ENCODE measurements at places on chromosomes 7 and 10. TPM values are rescaled to one million over a fixed set of nuclear protein-coding genes. Genes with fewer than 3 reads are reported as not detected.
A peak's percentile ranks its signal among the peaks of the same experiment; 100 is the strongest.

- no peak for DNase-seq
- H3K36me3 ChIP-seq, result no peaks in the 10 kb centered on the region
- no peaks in the 10 kb centered on the region for H3K27me3 ChIP-seq
- no peak overlapping the region for H3K4me3 ChIP-seq
- no peak overlapping the region for H3K27ac ChIP-seq
- H3K4me1 ChIP-seq, result no peaks in the 10 kb centered on the region
These were observed 39.4 kb downstream of the CHST15 start for GRCh38 chr10:124053971-124054370.

- no peaks in the 10 kb centered on the region for H3K27me3 ChIP-seq
- H3K4me3 ChIP-seq, result no peak overlapping the region
- H3K27ac ChIP-seq, result no peak overlapping the region
- no peaks in the 10 kb centered on the region for H3K36me3 ChIP-seq
These were observed 87.9 kb upstream of the RNF148 start for GRCh38 chr7:122790591-122790990.

GRCh38 chr7:156309016-156309620, 331.5 kb upstream of the RNF32 start:
- H3K27ac ChIP-seq, result no peak overlapping the region
- no peaks in the 10 kb centered on the region for H3K4me1 ChIP-seq
- H3K4me3 ChIP-seq, result no peak overlapping the region
- H3K27me3 ChIP-seq, result no peaks in the 10 kb centered on the region
- H3K36me3 ChIP-seq, result no peaks in the 10 kb centered on the region

- H3K4me3 ChIP-seq, result no peak overlapping the region
- no peak overlapping the region for H3K27ac ChIP-seq
- H3K27me3 ChIP-seq, result no peaks in the 10 kb centered on the region
- no peaks in the 10 kb centered on the region for H3K36me3 ChIP-seq
These were observed 24.9 kb upstream of the SEC61G start for GRCh38 chr7:54783952-54784351.

Gene C10orf105
- not detected for total RNA-seq

GRCh38 chr10:71719042-71719441, 536 bp downstream of the C10orf105 start:
- H3K4me3 ChIP-seq, result no peak overlapping the region
- peak; percentile 76 for DNase-seq
- peak overlapping the region; percentile 34 for H3K27ac ChIP-seq
- H3K36me3 ChIP-seq, result no peaks in the 10 kb centered on the region
- H3K4me1 ChIP-seq, result peaks cover 25% of the 10 kb centered on the region
- H3K27me3 ChIP-seq, result no peaks in the 10 kb centered on the region

Gene ZNF485
- 1.9 TPM for total RNA-seq

Gene H2BK1
- total RNA-seq, result not detected

DNA sequence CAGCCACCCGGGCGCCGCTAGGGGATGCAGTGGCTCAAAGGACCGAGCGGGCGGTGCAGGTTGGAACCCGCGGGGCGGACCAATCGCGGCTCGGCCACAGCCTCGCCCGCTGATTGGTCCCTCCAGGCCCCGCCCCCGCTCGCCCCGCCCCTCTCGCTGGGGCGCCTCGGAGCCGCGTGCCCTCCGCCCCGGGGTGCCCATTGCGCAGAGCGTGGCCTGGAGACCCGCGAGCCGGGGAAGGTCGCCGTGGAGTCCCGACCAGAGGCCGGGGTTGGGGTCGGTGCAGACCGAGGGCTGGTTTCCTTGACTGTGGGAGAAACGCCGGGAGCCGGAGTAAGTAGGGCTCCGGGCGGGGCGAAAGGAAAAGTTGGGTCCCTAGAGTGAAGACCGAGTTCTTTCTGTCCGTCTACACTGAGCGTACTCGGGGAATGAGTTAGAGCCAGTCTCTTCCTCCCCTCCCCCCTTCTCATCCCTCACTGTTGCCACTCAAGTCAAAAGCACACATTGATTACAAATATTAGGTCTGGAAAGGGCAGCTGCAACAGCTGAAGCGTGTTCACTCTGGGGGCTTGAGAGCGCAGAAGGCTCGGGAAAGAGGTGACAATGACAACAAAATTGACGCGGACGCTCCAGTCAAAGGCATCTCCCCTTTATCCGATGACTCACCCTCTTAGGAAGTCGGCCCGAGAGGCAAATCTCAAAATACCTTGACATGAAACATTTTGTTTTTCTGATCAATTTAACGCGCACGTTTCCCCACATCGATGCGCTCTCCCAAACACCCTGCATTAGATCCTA, 843 bp upstream of the GATA3 start:
- no peaks in the 10 kb centered on the region for H3K36me3 ChIP-seq
- peak overlapping the region; percentile 64 for H3K4me3 ChIP-seq
- H3K4me1 ChIP-seq, result peaks cover 26% of the 10 kb centered on the region
- H3K27ac ChIP-seq, result peak overlapping the region; percentile 12
- peak; percentile 85 for DNase-seq
- peaks cover 88% of the 10 kb centered on the region for H3K27me3 ChIP-seq

- no peak overlapping the region for H3K27ac ChIP-seq
- H3K27me3 ChIP-seq, result no peaks in the 10 kb centered on the region
- H3K36me3 ChIP-seq, result no peaks in the 10 kb centered on the region
These were observed 9.4 kb downstream of the DDIT4 start for GRCh38 chr10:72283131-72283530.

Gene COL28A1
- 0.83 TPM for total RNA-seq

Gene TMEM273
- 16.5 TPM for total RNA-seq

- no peak for DNase-seq
- no peaks in the 10 kb centered on the region for H3K27me3 ChIP-seq
- H3K27ac ChIP-seq, result no peak overlapping the region
These were observed 123.4 kb downstream of the MYO3A start for GRCh38 chr10:26057466-26057865.

Gene MACC1
- 0.23 TPM for total RNA-seq

- peaks cover 99% of the 10 kb centered on the region for H3K36me3 ChIP-seq
- no peak overlapping the region for H3K27ac ChIP-seq
- no peak for DNase-seq
- no peaks in the 10 kb centered on the region for H3K4me1 ChIP-seq
- no peaks in the 10 kb centered on the region for H3K27me3 ChIP-seq
These were observed 134.4 kb downstream of the ARHGAP21 start for GRCh38 chr10:24589265-24589664.

GRCh38 chr7:17934094-17934493, 6.2 kb downstream of the SNX13 start:
- no peaks in the 10 kb centered on the region for H3K36me3 ChIP-seq
- H3K27me3 ChIP-seq, result no peaks in the 10 kb centered on the region
- peaks cover 6% of the 10 kb centered on the region for H3K4me1 ChIP-seq
- no peak for DNase-seq
- H3K4me3 ChIP-seq, result no peak overlapping the region

DNA sequence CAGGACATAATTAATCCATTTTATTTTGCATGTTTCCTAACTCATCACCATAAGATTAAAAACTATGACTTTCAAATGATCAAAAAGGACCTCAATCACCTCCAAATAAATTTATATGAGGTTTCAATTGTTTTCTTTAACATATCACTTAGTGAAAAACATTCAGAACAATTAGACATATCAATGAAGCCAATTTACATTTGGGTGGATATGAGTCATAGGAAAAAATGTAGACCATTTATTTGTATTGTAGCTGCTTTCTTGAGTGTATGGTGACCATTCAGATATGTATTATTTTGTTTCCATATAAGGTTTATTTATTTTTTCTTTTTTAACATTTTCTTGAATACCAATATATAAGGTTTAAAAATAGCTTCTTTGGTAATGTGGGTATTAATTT, 13.3 kb upstream of the EXOC6 start:
- DNase-seq, result no peak
- no peak overlapping the region for H3K4me3 ChIP-seq
- no peak overlapping the region for H3K27ac ChIP-seq
- no peaks in the 10 kb centered on the region for H3K27me3 ChIP-seq
- no peaks in the 10 kb centered on the region for H3K36me3 ChIP-seq

DNA sequence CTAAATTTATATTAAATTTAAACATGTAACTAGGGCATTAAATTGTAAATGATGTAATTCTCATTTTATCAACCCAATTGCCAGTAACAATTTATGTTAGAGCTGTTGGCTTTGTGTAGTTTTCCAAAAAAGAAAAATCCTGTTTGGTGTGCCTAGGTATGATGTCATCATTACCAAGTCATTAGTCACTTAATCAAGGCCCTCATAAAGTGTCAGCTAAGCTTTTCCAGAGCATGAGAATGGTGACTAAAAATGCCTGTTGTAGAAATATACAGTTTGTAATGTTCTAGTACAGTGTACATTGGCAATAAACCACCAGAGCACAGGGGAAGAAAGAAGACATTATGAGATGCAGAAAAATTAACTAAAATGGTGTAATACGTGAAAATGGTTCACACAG, 593.8 kb upstream of the ANKRD30A start:
- H3K27me3 ChIP-seq, result no peaks in the 10 kb centered on the region
- no peaks in the 10 kb centered on the region for H3K4me1 ChIP-seq
- no peak overlapping the region for H3K27ac ChIP-seq

DNA sequence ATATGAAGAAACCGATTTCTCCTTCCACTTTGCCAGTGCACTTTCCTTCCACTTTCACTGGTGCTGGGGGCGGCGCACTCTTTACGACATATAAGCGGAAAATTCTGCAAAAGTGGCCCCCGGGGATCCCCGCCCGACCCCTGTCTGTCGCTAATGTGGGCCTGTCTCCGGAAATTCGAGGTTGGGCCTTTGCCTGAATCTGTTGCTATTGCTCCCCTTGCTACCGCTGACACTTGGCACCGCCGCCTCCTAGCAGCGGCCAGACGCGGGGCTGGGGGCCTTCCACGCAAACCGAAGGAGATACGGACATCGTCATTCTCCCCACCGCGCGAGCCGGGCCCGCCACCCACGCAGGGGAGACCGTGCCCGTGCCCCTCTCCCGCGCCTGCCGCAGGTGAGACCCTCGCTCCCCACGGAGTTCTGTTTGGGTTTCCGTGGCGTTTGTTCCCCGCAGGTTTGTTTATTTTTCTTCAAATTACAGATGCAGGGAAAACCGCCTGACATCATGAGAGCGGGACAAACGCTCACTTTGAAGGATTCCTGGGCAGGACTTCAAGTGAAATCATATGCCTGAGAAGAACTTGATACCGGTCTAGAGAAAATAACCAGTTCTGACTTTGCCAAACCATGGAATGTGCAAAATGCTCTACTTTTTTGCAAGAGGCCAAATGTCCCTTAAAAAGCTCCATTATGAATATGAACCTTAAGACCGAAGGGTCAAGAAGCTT, 5.0 kb downstream of the TWIST1 start:
- no peaks in the 10 kb centered on the region for H3K36me3 ChIP-seq
- peak overlapping the region; percentile 32 for H3K27ac ChIP-seq
- DNase-seq, result no peak
- H3K27me3 ChIP-seq, result peaks cover 80% of the 10 kb centered on the region
- peaks cover 18% of the 10 kb centered on the region for H3K4me1 ChIP-seq

GRCh38 chr10:14468726-14469125, 138.0 kb upstream of the FRMD4A start:
- H3K4me3 ChIP-seq, result no peak overlapping the region
- no peaks in the 10 kb centered on the region for H3K36me3 ChIP-seq
- no peaks in the 10 kb centered on the region for H3K4me1 ChIP-seq
- H3K27me3 ChIP-seq, result no peaks in the 10 kb centered on the region

Gene SPDYE2B
- total RNA-seq, result not detected
